Fibroblast of villous mesenchyme (primary cell): ENCODE measurements at places on chromosomes 6 and 20. TPM values are rescaled to one million over a fixed set of nuclear protein-coding genes. Genes with fewer than 3 reads are reported as not detected.

Gene TRDN
- not detected in 2 replicates for total RNA-seq

Gene TMC2
- not detected in 2 replicates for total RNA-seq

Gene FOXQ1
- total RNA-seq: 0.43 and 0.97 TPM in 2 replicates

Gene YTHDF1
- total RNA-seq: 24.8 and 30.7 TPM in 2 replicates

Gene CASS4
- 1.3 and 3.5 TPM in 2 replicates for total RNA-seq

Gene CFAP61
- 0.43 TPM in 1 of 2 replicates, not detected in the other for total RNA-seq

Gene HTR1B
- total RNA-seq: 8.2 and 9.7 TPM in 2 replicates

Gene REM1
- not detected in 2 replicates for total RNA-seq

Gene CLIC5
- not detected in 2 replicates for total RNA-seq

Gene TREM2
- not detected in 2 replicates for total RNA-seq

Gene KHDRBS2
- total RNA-seq: not detected in 2 replicates

Gene OPRM1
- total RNA-seq: not detected in 2 replicates

Gene CRYBG1
- 8.1 and 15.5 TPM in 2 replicates for total RNA-seq

Gene FAM210B
- 38.0 and 46.2 TPM in 2 replicates for total RNA-seq
